ENCODE measurements at places on chromosomes 12 and 14.

DNA sequence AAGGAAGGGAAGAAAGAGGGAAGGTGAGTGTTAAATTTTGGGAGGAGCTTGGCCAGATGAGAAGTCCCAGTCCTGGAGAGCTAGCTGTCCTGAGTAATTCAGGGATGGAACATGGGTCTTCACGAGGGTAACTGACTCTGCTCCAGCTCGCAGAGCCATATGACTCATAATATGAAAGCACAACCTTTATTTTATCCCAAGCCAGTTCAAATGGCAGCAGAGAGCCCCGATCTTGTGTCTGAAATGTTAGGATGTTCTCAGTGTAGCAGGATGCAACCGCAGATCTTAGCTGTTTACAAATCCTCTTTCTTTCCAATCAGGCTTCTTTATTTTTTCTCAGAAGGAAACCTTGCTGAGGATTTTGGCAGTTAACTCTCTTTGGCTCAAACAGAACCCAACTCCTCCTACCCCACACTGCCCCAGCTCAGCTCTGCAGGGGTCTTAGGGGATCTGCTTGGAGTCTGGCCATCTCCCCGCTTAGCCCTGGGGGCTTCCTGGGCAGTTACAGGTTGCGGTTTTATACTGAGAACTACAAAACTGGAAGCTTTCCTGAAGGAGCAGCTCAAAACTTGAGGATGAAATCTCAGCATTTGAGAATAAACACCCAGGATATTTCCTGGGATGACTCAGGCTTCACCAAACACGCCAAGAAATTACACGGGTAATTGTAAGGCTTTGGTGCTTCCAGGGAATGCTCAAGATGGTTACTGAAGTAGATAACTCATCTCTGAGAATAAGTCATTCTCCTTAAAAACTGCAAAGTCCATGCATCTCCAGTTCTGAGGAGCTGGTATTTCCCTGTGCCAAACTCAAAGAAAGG, 92.5 kb downstream of the VCPKMT start:
- DNase-seq = no peak

DNA sequence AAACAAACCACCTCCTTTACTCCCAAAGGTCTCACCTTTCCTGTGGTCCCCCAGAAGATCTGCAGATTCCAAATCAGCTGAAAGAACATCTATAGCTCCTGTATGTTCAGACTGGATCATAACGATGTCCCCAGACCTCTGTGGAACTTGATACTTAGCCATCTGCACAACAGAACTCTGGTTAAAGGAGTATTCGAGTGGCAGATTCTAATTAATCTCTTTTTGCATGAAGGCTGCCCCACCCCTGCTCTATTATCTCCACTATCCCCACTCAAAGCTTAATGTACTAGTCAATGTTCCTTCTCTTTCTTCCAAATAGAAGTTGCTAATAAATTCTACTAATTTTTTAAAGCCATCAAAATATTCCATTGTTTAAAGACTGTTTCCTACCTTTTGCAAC, 22.8 kb downstream of the GSTZ1 start:
- no peak for DNase-seq

- DNase-seq = no peak
These were observed 243.7 kb downstream of the DACT1 start for GRCh38 chr14:58881433-58881832.

GRCh38 chr14:52080808-52081755, 12.2 kb upstream of the NID2 start:
- no peak for DNase-seq

DNA sequence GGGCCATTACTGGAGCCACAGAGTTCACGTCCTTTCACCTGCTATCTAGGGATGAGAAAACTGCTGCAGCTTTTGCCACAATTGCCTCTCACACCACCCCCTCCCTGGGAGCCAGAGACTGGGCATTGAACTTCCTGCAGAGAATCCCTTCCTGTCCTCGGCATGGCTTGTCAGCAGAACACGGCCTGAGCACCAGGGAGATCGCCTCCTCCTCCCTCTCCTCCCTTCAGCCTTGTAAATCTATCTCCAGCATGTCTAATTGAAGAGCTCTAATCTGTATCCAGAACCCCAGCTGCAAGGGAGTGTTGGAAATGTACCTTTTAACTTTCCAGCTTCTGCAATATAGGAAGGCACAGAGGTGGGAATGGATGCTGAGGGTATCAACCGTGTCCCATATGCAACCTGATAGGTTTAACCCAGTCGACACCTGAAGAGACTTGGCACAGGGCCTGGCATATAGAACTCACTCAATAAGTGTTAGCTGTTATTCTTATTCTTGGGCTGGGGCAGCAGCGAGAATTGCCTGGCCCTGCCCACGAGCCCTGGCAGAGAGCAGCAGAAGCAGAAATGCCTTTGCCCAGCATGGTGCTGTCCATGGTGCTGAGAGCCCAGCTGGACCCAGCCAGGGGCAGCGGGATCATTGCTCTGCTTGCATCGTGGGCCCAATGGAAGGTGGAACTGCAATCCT, 26.8 kb downstream of the TMEM63C start:
- peak; percentile 72 for DNase-seq

DNA sequence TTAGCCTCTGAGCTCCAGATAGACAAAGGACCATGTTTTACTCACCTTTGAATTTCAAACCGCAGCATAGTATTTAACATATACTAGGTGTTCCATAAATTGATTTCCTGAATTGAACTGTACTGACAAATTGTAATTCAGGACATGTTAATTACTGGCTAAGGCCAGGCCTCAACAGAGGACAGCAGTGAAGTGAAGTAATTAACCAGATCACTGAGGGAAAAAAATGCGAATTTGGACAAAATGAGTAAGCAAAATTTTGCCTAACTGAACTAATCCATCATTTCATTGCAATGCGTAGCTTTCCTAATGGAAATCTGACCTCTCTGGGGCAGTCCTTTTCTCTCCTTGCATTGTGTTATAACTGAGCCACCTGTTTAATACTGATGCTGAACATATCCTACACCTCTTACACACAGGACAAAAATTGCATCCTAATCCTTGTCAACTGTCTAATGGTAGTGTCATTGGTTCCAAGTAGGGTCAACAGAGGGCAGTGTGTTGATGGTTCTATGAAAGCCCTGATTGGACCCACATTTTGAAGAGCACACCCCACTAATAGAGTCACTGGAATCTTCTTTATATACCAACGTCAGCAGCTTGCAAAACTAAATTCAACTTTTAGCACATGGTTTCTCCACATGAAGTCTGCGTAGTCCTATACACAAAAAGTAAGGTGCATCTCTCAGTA, 148.4 kb downstream of the SLC25A21 start:
- no peak for DNase-seq

DNA sequence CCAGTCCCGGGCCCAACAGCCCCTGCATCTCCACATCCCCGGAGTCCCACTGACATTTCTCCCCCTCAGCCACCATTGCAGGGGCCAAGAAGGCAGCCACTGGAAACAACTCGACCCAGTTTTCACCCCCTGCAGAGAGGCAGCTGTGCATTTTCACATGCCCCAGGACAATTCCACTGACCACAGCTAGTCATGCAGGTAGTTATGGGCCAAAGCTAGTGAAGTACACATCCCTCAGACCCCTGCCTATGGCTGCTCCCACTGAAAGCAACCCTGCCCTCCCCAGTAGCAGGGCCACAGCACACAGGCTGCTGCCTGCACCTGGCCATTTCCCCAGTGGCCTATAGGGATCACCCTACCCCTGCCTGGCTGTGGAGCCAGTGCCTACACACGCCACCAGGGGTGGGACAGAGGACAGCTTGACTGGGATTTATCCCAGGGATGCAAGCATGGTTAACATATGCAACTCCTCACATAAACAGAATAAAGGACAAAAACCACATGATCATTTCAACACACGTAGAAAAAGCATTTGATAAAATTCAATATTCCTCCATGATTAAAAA, 154.0 kb downstream of the NDUFA12 start:
- DNase-seq = no peak

GRCh38 chr12:87656311-87656710, 372.9 kb downstream of the C12orf50 start:
- DNase-seq = no peak

DNA sequence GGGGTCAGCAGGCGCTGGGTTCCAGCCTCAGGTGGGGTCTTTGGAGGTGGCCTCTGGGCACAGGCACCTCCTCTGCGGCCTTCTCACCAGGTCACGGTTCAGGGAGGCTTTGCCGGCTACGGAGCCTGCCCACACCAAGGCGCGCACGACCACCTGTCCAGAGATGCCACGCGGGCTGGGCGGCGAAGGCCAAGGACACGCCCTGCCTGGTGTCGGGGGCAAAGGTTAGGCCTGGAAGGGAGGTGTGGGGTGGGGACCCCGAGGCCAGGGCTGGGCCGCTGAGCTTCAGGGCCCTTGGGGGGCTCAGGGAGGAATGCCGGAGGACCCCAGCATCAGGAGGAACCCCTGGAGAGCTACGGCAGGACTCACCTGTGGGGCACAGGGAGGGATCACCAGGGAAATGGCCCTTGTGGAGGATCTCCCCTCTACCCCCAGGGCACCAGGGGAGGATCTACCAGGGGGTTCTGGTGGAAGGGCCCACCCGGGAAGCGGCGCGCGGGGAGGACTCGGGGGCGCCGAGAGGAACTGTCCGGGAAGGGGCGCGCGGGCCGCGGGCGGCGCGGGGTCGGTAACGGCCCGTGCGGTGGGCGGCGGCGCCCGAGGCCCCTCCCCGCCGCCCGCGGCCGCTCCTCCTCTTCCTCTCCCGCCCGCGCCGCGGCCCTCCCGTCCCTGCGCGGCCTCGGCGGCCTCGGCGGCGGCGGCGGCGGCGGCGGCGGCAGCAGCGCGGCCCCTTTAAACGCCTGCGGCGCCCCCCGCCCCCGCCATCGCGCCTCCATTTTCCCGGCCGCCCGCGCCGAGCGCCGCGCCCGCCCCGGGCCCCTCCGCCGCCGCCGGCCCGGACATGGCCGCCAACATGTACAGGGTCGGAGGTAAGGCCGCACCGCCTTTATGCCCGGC, at the start of gene MTA1:
Gene MTA1, plus strand, starts transcription at position 633 of the 897 bp plus-strand sequence. Its CDS starts 209 bp downstream, at position 842.
- DNase-seq = peak; percentile 51

- no peak for DNase-seq
These were observed 407.7 kb upstream of the OR4E1 start for GRCh38 chr14:22081337-22081736.
